Tibial artery (tissue), 4 donors: ENCODE measurements at places on chromosomes 7 and 10.

GRCh38 chr7:111517549-111517951 lies 44.7 kb downstream of the IMMP2L start:
- H3K27ac ChIP-seq, result no peak overlapping the region
- H3K4me1 ChIP-seq, result no peaks in the 10 kb centered on the region
- no peak for DNase-seq
- peaks cover 10% of the 10 kb centered on the region for H3K36me3 ChIP-seq
- no peak overlapping the region for H3K4me3 ChIP-seq

DNA sequence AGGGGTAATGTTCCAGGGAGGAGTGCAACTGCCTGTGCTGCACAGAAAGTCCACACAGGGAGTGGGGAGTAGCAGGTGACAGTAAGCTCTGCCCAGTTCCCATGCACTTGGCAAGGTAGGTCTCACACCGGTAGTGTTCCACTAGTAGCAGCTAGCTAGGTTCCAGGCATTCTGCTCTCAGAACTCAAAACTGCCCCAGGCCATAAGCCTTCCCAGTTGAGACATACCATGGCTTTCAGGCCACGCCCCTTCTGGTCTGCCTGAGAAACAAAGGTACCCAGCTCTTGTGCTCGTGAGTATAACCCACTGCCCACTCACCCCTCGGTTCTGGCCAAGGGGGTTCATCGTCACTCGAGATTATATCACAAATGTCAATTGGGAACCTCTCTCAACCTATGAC lies 12.6 kb downstream of the CASP7 start:
- H3K27ac ChIP-seq, result no peak overlapping the region
- peaks cover 28% of the 10 kb centered on the region for H3K36me3 ChIP-seq
- H3K4me1 ChIP-seq, result no peaks in the 10 kb centered on the region
- H3K27me3 ChIP-seq, result no peaks in the 10 kb centered on the region

DNA sequence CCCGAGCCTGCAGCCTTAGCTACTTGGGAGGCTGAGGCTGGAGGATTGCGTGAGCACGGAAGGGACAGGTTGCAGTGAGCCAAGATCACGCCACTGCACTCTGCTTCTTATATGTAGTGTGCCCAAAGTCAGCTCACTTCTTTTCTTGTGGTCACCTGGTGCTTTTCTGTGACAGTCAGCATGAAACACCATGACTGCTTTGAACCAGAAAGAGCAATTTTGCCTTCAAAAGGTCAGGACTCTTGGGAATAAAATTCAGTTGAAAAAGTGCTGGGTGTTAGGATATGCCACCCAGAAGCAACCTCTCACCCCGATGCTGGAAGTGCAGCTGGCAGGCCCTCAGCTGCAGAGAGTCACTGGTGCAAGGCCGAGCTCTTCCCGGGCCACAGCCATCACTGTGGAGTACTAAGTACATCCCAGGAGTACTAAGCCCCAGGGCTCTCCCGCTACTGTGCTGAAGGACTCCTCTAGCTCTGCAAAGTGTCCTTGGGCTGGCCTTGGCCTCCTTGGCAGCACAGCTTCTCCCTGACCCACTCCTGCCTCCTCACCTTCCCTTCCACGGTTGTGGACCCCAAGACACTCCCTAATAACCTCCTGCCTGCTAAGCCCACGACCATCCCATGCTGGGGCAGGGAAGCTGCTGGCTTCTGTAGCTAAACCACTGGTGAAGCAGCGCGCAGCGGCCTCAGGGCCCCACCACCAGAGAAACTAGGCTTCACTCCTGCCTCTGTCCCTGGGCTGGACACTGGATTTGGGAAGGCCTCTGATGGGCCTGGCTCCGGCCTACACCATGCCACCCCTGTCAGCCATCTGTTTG lies 17.6 kb upstream of the GDI2 start:
- H3K4me1 ChIP-seq, result no peaks in the 10 kb centered on the region
- H3K36me3 ChIP-seq, result no peaks in the 10 kb centered on the region
- no peak overlapping the region for H3K27ac ChIP-seq
- no peak overlapping the region for H3K4me3 ChIP-seq
- no peaks in the 10 kb centered on the region for H3K27me3 ChIP-seq

DNA sequence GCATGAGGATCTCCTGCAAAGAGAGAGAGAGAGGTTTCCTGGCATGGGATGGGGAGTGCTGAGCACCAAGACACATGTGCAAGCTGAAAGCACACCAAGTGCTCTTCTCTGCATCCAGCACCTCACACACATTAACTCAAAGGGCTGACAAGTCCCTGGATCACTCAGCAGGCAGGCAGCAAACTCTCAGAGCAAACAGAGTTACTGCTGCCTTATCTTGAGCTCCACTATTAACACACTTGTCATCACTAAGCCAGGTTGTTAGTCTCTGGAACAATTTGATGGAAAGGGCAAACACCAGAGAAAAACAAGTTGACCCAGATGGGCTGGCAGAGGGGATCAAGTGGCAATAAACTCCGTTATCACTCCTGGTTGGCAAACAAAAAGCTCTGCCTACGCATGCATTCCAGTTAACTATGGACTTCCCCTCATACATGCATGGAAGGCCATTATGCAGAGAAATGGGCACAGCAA lies 349.9 kb downstream of the KCNMA1 start:
- peak overlapping the region; percentile 18 for H3K27ac ChIP-seq
- DNase-seq, result no peak
- H3K27me3 ChIP-seq, result no peaks in the 10 kb centered on the region

GRCh38 chr7:88106434-88106833 lies 113.4 kb downstream of the SRI start:
- H3K4me1 ChIP-seq, result no peaks in the 10 kb centered on the region
- DNase-seq, result no peak
- no peaks in the 10 kb centered on the region for H3K36me3 ChIP-seq
- no peaks in the 10 kb centered on the region for H3K27me3 ChIP-seq
- H3K4me3 ChIP-seq, result no peak overlapping the region

GRCh38 chr10:85152496-85152895 lies 824.1 kb downstream of the CCSER2 start:
- DNase-seq, result no peak
- H3K27me3 ChIP-seq, result no peaks in the 10 kb centered on the region
- H3K36me3 ChIP-seq, result no peaks in the 10 kb centered on the region
- H3K27ac ChIP-seq, result no peak overlapping the region
